ENCODE measurements at places on chromosomes 3 and 15.
A peak's percentile ranks its signal among the peaks of the same experiment; 100 is the strongest.

DNA sequence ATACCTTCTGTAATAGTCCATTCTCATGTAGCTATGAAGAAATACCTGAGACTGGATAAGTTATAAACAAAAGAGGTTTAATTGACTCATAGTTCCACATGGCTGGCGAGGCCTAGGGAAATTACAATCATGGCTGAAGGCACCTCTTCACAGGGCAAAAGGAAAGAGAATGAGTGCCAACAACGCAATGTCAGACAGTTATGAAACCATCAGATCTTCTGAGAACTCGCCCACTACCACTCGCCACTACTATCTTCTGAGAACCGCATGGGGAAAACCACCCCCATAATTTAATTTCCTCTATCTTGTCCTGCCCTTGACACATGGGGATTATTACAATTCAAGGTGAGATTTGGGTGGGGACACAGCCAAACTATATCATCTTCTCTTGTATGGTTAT lies 406.8 kb upstream of the CBLB start:
- DNase-seq, result no peak

- no peak for DNase-seq
These were observed 16.4 kb upstream of the ST8SIA2 start for GRCh38 chr15:92377083-92377789.

DNA sequence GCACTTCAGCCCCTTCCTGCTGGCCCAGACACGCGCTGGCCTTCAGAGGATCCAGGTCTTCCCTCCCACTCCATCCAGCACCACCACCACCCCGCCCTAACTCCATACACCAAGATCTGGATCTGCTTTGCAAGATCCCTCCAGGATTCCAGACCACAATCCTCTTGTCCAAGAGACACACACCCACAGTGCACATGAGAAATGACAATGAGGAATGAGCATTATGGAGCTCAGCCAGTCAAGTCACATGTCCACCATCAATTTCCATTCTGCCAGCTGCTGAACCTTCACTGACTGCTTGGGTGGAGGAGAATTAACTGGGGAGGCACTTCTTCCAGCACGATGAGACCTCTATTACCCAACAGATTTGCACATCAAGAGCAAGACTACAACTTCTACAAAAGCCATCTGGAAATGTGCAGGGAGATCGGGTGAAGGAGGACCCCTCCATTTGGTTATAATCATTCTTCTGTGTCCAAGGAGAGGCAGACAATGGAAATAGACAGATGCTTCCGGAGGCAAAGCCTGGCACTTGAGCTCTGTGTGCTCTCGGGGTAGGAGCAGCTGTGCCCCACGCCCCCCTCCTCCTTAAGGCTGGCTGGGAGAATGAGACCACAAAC lies 12.3 kb upstream of the SPATA12 start:
- no peak for DNase-seq

DNA sequence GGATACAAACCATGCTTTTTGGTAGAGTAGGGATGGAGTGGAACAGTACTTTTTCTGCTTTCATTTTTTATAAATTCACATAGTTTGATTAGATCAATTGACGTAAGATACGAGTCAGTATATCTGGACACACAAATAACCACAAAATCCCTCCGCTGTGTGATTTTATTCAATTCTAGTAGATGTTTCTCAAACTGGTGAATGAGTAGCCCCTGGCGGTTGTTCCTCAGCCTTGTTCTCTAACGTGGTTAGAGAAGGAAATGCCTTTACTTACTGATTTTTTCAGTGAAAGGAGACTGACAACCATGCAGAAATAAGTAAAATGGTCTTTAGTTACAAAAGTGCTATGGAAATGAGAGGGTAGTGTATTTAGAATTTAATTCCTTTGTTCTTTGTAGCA lies 161.0 kb downstream of the TCF12 start:
- DNase-seq, result no peak

GRCh38 chr15:50377867-50378751 lies 23.1 kb upstream of the GABPB1 start:
- DNase-seq, result no peak

DNA sequence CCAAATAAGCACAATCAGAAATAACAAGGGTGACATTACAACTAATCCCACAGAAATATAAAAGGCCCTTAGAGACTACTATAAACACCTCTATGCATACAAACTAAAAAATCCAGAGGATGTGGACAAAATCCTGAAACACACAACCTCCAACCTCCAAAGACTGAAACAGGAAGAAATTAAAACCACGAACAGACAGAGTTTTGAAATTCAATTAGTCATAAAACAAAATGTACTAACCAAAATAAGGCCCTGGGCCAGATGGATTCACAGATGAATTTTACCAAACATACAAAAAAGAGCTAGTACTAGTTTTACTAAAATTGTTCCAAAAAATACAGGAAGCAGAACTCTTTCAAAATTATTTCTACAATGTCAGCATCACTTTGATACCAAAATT lies 1043.6 kb downstream of the DIPK2A start:
- no peak for DNase-seq

DNA sequence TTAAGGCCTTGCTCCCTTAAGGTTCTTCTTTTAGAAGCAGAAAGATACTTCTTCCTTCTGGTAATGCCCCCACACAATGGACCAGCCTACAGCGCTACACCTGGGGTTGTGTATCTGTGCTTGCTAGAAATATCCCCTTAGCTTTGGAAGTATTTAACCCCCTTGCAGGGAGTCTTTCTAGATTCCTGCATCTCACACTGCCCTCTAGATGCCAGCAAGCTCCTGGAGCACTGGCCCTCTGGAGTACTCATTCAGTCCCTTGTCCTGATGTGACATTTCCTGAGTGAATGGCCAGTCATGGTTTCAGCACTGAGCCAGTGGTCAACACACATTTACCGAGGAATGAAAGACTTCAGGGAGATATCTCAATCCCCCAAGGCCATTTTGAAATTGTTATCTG lies 30.4 kb upstream of the RBP2 start:
- DNase-seq, result no peak

- DNase-seq, result no peak
These were observed 48.8 kb downstream of the SENP7 start for GRCh38 chr3:101464235-101464634.

DNA sequence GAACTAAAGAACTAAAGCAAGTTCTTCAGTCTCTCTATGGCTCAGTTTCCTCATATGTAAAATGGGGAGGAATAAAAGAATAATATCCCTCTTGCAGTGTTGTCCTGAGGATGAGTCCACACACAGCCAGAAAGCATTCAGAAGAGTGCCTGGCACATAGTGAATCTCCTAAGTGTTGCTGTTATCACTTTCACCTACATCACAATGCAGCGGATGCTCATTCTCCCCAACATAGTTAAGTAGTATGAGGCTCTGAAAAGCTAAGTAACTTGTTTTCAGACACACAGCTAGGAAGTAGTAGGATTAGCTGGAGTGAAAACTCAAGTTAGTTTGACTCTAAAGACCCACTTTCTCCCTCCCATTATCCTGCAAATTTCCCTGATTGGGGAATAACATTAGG lies 9.1 kb upstream of the USP3 start:
- DNase-seq, result no peak

DNA sequence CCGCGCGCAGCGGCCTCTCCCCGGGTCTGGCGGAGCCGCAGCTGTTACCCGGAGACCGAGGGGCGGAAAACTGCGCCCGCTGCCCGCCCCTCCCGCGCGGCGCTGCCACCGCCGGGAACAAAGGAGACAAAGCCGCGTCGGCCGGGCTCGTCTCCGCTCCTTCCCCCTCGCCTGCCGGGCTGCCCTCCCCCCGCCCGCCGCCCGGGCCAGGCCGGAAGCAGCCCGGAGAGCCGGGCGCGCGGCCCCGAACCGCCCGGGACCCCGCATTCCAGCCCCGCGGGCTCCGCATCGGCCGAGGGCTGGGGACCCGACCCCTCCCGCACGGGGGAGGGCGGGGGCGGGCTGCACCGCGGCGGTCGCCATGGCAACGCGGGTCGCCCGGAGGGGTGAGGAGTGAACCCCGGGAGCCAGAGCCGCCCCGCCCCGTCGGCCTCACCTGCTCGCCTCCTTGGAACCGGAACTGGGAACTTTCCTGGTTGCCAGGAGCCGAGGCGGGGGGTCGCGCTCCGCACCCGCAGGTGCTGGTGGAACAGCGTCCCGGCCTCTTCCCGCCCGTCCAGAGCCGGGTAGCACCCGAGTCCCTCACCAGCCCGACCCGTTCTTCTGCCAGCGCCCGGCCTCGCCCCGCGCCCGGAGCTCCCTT lies 448 bp downstream of the PLXNB1 start:
- DNase-seq, result peak; percentile 43

DNA sequence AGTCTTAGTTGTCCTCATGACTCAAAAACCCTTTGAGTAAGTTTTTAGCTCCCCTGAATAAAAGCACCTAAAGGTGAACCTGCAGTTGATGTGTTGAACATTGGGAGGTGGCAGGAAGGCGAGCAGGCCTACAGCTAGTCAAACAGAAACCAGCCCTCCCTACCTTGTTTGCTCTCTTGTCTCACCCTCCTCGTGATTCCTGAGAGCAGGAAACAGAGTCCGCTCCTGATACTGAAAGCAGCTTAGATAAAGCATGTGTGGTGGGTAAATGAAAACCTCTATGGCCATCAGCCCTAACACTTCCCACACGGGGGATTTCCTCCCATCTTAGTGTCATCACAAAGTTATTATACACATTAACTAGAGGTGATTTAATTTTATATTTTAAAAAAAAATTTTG lies 21.8 kb upstream of the CLDN18 start:
- no peak for DNase-seq

- no peak for DNase-seq
These were observed 71.3 kb upstream of the SLCO3A1 start for GRCh38 chr15:91782221-91782620.

GRCh38 chr15:81531109-81531592 lies 157.1 kb upstream of the TMC3 start:
- no peak for DNase-seq

DNA sequence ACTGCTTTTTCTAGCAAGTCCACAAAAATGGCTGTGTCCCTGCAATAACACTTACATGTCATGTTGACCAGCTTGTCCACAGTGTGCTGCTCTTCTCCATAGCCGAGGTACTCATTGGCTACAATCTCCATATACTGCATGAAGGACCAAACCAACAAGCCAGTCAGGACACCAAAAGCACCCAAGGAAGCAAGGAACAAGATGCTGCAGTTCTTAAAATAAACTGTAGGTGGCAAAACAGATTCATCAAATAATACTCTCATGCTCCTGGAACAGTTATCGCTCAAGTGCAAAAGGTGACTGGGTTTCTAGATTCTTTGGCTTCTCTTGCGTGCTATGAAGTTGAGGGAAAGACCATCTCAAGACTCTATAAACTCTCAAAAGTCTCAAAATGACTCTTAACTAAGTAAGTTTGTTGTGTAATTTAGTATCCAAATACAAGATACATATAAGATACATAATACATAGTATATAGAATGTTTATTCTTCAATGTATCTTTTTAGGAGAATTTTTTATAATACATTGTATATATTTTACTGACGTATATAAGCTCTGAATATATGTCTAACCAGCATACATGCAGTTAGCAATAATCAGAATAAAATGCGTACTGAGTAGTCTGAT lies 57.0 kb downstream of the NEK10 start:
- DNase-seq, result no peak

DNA sequence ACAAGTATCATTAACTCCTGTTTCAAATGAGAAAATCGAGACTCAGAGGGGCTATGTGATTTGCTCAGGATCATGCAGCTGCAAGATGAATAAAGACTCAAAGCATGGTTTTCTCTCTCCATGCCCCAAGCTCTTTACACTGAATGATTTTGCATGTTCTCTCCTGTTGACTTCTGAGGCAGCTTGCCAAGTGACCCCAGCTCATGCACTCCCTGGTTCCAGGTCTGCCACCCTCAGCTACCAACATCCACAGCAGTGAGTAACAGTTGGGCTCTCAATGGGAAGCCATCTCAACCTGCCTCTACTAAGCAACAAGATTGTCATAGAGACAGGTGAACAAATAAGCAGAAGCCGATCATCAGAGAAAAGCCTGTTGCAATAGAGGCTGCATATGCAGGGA lies 116.9 kb upstream of the GADL1 start:
- no peak for DNase-seq
